Activated CD4-positive, alpha-beta memory T cell treated with anti-CD3 and anti-CD28 coated beads for 36 hours (primary cell): ENCODE measurements at places on chromosomes 16 and 17. TPM values are rescaled to one million over a fixed set of nuclear protein-coding genes. Genes with fewer than 3 reads are reported as not detected.

- no peak for DNase-seq
These were observed 25.5 kb downstream of the GRB7 start for GRCh38 chr17:39763051-39763820.

- DNase-seq: no peak
These were observed 5.3 kb upstream of the HSF5 start for GRCh38 chr17:58493506-58493905.

DNA sequence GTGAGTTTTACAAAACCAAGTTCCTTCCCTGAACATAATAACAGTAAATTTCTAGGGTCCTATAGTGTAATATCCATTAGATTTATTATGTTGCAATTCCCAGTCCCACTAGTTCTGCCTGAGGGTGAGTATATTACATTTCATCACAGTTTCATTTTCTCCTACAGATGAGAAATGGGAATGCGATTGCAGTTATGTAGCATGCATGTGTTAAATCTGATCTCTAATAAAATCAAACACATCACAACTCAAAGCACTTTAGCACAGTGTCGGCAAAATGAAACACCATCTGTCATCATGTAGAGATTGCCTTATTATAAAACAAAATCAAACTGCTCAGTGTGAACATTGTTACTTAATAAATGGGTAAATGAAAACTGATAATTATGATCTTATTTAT is 180.5 kb upstream of the TOX3 start:
- no peak for DNase-seq

DNA sequence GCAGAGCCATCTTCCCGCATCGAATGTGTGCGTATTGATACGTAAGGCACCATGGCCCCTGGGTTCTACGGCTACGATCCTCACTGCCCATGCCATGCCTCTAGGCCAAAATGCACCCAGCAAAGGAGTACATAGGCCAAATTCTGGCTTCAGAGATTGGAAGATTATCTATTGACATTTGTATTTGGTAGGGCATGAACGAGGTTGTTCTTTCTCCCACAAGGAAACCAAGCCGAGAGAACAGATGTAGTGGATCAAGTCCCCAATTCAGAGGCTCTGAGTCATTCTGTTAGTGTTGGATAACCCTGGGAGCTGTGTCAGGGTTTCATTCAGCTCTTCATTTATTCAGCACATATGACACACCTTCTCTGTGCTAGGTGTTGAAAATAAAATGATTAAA is 36.5 kb downstream of the HOXB1 start:
- DNase-seq: no peak

Gene CA10
- not detected for total RNA-seq

Gene RNF213
- 440 TPM for total RNA-seq

Gene PRRT2
- total RNA-seq: 2.6 TPM

- no peak for DNase-seq
These were observed 5.4 kb upstream of the P2RX1 start for GRCh38 chr17:3921502-3922319.

DNA sequence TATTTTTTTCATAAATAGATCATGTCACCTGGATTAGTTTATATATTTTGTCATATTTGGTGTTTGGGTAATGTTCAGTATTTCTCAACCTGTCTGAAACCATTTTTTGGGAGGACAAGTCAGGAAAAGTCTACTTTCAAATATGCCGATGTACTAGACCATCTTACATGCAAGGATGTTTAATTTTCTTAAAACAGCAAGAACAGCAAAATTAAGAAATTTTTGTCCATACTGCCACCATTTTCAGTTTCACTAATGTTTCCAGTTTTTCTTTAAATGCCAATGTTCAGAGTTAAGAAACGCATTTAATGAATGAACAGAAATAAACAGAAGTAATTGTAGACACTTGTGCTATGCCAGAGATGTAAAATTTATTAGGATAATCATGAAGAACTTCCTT is 880 bp downstream of the KRTAP3-3 start:
- DNase-seq: no peak

Gene NOXO1
- not detected for total RNA-seq

Gene MARVELD3
- total RNA-seq: not detected

Gene KRT32
- not detected for total RNA-seq

Gene LLGL1
- total RNA-seq: 27.5 TPM

GRCh38 chr17:13263746-13264145 is 245.9 kb upstream of the ELAC2 start:
- no peak for DNase-seq

Gene DPEP3
- total RNA-seq: not detected

Gene STXBP4
- 3.2 TPM for total RNA-seq

Gene AXIN2
- total RNA-seq: 3.9 TPM

DNA sequence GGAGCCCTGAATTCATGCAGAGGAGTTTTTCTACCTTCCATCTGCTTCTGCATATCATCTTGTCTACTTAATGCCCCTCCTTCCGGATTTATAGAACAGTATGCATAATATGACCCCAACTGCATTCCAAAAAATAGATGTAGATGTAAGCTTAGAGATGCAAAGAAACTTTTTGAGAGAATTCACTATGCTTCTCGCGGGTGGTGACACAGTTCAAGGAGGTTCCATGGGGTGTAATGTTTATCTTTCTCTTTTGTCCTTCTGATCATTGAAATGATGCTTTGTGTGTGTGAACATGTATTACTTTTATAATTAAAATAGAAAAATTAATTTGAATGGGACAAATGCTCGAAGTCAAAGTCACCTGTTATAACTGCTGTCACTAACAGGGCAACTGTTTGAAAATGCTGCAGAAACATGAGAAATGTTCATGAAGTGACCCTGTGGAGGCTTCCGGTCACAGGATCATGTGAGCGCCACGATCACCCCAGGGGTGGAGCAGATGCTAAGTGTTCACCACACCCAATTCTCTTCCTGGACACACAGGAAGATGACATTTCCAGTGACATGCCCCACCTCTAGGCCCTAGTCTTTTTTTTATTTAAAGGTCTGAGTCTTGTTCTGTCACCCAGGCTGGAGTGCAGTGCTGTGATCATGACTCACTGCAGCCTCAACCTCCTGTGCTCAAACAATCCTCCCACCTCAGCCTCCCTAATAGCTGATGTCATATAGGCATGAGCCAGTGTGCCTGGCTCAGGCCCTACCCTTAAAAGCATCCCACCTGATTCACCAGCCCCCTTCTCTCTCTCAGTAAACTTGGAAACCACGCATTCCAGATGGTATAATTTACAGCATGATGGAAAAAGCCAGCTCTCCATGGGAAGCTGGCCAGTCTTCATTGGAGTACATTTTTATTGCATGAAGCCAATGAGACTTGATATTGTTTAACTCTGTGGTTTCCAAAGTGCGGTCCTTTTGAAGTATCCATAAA is 21.0 kb upstream of the AGRP start:
- peak; percentile 76 for DNase-seq

Gene SEC14L5
- 0.07 TPM for total RNA-seq

Gene KRT33A
- total RNA-seq: not detected

- DNase-seq: peak; percentile 79
These were observed 32.0 kb downstream of the MBTPS1 start for GRCh38 chr16:84084570-84085270.

DNA sequence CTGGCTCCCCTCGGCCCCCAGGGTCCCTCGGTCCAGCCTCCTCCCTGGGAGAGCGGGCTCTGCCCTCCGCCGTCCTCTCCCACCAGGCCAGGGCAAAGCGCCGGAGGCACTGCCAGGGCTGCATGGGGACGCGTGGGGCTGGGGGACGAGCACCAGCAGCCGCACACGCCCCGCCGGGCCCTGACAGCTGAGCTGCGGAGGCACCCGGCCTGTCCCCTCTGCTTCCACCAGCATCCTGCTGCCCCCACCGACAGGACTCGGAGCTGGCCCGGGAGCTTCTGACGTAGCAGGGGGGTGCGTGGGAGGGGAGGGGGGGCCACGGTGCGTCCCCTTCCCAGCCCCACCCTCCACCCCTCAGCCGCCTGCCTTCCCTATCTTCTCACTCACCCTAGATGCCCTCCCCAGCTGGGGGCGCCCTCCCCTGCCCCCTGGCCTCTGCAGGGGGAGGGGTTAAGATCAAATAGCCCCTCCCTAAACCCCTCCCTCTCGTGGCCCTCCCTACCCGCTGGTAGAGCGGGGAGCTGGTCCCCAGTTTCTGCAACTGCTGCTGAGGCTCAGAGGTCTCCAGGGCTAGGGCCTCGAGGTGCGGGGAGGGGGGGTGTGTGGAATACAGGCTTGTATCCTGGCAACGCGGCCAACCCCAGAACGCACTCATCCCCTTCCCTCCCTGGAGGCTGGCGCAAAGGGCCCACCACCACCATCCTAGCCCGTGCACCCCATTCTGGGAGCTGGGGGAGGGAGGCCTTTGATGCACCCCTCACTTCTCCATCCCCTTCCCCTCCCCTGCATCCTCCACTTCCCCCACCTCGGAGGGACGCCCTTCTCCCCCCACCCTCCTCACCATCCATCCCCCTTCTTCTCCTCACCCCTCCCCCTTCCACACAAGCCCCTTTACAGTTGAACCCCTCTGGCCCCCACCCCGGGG is 1.0 kb downstream of the SRCIN1 start:
- DNase-seq: peak; percentile 45

DNA sequence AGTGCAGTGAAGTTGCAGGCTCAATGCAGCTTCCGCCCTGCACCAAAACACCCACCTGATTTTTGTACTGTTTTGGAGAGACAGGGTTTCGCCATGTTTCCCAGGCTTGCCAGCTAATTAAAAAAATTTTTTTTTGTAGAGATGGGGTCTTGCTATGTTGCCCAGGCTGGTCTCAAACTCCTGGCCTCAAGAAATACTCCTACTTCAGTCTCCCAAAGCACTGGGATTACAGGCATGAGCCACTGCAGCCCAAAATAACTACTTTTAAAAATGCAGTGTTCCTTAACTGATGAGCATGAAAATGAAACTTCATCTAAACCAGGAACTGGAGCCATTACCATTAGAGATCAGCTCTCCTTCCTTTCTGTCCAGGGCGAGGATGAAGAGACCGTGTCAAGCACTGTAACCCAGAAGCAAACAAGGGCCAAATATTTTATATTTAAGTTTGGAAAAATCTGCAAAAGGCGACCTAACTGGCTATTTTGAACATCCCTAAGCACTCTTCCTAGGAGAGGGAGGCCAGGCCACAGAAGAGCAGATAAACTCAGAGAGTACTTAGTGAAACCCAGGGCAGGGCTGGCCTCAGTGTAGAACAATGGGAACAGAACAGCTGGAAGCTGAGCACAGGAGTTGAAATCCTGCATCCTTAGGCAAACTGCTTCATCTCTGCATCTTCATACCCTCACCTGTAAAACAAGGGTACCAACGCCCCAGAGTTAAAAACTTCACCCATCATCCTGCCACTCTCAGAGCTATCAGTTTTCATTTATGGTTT is 24.0 kb downstream of the CREBBP start:
- no peak for DNase-seq

- DNase-seq: no peak
These were observed 5.5 kb upstream of the ACSF2 start for GRCh38 chr17:50420419-50421112.

DNA sequence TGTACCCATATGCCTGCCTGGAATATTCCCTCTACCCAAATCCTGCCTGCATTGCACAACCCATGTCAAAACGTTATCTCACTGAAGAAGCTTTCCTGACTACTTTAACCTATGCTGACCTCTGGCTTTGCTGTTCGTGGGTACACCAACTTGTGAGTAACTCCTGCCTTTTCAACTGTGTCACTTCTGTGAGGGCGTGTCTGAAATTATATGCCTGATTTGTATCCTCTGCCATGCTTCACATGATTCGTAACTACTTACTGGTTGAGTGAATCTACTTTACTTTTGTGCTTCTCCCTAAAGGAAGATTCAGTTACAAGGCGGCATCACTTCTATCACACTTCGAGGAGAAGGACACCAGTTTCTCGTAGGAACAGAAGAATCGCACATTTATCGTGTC is 33.3 kb upstream of the USP43 start:
- no peak for DNase-seq

DNA sequence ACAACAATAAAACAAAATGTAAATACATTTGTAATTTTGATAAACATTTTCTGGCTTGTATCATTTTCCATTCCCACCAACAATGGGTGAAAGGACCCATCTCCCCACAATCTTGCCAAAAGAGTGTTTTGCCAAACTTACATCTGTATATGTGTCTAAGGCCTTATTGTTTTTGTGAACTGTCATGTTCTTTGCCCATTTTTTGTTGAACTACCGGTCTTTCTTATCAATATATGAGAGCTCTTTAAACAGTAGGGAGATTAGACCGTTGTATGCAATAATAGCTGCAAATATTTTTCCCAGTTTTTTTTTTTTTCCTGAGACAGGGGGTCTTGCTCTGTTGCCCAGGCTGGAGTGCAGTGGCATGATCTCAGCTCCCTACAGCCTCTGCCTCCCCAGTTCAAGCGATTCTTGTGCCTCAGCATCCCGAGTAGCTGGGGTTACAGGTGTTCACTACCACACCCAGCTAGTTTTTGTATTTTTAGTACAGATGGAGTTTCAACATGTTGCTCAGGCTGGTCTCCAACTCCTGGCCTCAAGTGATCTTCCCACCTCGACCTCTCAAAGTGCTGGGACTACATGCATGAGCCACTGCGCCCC is 9.6 kb upstream of the STX4 start:
- DNase-seq: no peak

Gene BLTP2
- total RNA-seq: 133 TPM

- DNase-seq: peak; percentile 24
These were observed 71.0 kb downstream of the RBBP6 start for GRCh38 chr16:24610416-24610755.

DNA sequence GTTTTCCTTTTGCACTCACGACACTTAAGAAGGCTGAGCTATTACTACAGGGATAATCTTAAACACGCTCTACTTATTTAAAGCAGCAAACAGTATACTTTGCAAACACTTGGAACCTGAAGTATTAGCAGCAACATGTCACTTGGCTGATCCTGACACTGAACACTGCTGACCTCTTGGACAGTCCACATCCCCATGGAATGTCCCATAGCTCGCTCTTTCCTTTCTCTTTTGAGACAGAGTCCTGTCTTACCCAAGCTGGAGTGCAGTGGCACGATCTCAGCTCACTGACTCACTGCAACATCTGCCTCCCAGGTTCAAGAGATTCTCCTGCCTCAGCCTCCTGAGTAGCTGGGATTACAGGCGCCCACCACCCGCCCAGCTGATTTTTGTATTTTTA is 26.4 kb downstream of the SMYD4 start:
- no peak for DNase-seq

- no peak for DNase-seq
These were observed 25.1 kb downstream of the UNK start for GRCh38 chr17:75809631-75810111.

GRCh38 chr17:58344791-58345157 is 7.2 kb downstream of the SUPT4H1 start:
- DNase-seq: peak; percentile 79

DNA sequence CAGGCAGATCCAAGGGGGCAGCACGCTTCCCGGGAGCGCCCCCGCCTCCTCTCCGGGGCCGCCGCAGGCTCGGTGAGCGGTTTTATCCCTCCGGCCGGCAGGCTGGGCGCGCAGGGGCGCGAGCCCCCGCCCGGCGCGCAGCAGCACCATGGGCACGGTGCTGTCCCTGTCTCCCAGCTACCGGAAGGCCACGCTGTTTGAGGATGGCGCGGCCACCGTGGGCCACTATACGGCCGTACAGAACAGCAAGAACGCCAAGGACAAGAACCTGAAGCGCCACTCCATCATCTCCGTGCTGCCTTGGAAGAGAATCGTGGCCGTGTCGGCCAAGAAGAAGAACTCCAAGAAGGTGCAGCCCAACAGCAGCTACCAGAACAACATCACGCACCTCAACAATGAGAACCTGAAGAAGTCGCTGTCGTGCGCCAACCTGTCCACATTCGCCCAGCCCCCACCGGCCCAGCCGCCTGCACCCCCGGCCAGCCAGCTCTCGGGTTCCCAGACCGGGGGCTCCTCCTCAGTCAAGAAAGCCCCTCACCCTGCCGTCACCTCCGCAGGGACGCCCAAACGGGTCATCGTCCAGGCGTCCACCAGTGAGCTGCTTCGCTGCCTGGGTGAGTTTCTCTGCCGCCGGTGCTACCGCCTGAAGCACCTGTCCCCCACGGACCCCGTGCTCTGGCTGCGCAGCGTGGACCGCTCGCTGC is 832 bp downstream of the CDK5R1 start:
- DNase-seq: peak; percentile 48
